ENCODE measurements at places on chromosomes 16 and 17.
A peak's percentile ranks its signal among the peaks of the same experiment; 100 is the strongest.

- peak; percentile 74 for DNase-seq
Observed at GRCh38 chr17:15462976-15463772, 4.2 kb downstream of the CDRT4 start.

- no peak for DNase-seq
Observed at GRCh38 chr17:80381416-80381923, 33.5 kb upstream of the ENDOV start.

- no peak for DNase-seq
Observed at GRCh38 chr16:78461496-78462287, 362.2 kb downstream of the WWOX start.

GRCh38 chr17:77725846-77726245 lies 232.7 kb upstream of the TNRC6C start:
- DNase-seq: no peak

GRCh38 chr17:17683710-17684365 lies 2.6 kb downstream of the RAI1 start:
- DNase-seq: no peak

GRCh38 chr17:51435641-51436091 lies 175.3 kb downstream of the UTP18 start:
- no peak for DNase-seq

DNA sequence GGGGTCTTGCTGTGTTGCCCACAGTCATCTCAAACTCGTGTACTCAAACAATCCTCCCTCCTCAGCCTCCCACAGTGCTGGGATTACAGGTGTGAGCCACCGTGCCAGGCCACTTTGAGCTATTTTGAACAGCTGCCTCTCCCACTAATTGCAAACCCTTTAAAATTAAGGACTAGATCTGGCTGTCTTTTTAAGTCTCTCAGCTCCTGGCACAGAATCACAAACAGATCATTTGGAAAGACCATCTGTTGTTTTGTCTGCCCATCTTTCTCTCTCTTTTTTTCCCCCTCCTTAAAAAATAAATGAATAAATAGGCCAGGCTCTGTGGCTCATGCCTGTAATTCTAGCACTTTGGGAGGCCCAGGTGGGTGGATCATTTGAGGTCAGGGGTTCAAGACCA lies 10.9 kb upstream of the STAT3 start:
- peak; percentile 54 for DNase-seq

GRCh38 chr17:21475571-21475970 lies 99.4 kb downstream of the KCNJ12 start:
- DNase-seq: no peak

- no peak for DNase-seq
Observed at GRCh38 chr17:38877130-38877851, 7.4 kb downstream of the LASP1 start.

- DNase-seq: peak; percentile 72
Observed at GRCh38 chr17:29250666-29251065, 4.0 kb downstream of the CRYBA1 start.

DNA sequence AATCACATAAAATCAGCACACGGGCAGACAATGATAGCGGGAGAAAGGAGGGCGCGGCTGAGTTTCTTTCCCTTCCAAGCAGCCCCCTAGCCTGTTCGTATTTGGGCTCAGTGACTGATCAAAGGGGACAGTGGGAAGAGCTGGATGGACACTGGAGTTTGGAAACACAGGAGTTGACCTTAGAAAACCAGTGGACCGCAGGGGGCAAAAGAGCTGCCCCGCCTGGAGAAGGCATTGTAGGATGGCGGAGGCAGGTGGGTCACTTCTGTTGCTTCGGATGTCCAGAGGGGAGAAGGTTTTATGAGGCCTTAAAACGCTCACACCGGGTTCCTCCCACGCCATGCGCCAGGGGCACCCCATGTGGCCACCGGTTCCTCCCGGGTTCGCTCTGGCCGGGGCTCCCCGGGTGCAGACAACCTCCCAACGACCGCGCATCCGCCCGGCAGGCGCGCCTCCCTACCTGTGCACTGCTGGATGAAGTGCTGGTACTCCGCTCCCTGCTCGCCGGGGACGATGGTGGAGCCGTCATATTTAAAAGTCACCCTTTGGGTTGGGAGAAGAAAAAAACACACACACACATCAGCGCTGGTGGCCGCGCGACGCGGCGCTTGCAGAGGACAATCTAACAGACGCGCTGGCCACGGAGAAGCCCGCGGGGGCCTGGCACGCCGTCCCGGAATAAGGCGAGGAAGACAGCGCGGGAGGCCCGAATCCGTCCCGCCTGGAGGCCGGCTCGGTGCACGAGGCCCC lies 662 bp downstream of the COTL1 start:
- DNase-seq: peak; percentile 41

- no peak for DNase-seq
Observed at GRCh38 chr16:31196324-31197088, 6.1 kb downstream of the PYCARD start.

GRCh38 chr17:9356488-9356911 lies 219.1 kb downstream of the STX8 start:
- DNase-seq: no peak

- no peak for DNase-seq
Observed at GRCh38 chr17:10072556-10073425, 125.6 kb downstream of the GAS7 start.

GRCh38 chr16:30380803-30381208 lies 1.6 kb downstream of the SEPTIN1 start:
- DNase-seq: no peak

DNA sequence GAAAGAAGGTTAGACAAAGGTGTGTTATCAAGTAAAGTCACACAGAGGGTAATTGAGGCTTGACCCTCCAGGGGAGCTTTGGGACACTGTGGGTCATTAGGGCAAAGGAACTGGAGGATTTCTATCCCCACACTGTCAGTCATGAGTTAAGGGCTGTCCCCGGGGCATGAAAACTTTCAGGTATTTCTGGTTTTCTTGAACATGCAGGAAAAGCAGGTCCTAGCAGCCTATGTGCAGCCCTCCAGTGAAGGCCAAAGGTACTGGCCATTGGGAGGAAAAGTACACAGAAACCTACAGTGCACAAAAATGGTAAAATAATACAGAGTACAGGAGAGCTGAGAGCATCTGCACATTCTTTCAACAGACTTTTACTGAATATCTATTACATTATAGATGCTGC lies 44.4 kb upstream of the SCNN1B start:
- no peak for DNase-seq

DNA sequence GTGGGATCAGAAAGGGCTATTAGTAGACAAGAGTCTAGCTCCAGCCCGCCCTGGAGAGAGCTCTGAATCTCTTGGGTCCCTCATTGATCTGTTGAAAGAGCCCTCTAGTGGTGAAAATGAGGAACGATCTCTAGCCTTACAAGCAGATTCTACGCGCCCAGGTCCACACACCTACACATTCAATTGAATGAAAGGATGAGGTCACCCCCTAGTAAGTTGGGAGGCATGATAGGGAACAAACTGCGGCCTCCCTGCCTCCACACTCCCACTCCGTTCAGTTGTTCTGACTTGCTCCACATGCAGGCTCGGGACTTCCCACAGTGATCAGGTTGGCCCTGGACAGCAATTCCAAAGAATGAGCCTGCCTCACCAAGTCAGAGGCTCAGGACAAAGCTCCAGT lies 2.9 kb upstream of the CACNG3 start:
- no peak for DNase-seq

DNA sequence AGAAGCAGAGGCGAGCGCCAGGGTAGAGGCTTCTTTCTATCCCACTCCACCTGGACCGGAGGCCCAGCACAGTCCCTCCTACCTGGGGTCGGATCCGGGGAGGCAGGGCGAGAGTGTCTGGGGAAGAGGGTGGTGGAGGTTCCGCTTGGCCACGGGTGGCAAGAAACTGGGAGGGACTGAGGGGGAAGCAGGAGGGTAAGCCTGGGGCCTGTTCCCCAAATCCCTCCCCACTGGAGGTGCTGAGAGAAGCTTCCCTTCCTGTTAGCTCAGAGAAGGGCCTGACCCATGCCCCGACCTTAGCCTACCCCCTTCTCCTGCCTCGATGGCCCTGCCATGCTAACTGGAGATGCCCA lies 1.8 kb upstream of the TPPP3 start:
- no peak for DNase-seq

GRCh38 chr16:67942510-67943255 lies 1.2 kb downstream of the LCAT start:
- DNase-seq: no peak

- DNase-seq: no peak
Observed at GRCh38 chr16:56038564-56039098, 152.7 kb upstream of the GNAO1 start.

DNA sequence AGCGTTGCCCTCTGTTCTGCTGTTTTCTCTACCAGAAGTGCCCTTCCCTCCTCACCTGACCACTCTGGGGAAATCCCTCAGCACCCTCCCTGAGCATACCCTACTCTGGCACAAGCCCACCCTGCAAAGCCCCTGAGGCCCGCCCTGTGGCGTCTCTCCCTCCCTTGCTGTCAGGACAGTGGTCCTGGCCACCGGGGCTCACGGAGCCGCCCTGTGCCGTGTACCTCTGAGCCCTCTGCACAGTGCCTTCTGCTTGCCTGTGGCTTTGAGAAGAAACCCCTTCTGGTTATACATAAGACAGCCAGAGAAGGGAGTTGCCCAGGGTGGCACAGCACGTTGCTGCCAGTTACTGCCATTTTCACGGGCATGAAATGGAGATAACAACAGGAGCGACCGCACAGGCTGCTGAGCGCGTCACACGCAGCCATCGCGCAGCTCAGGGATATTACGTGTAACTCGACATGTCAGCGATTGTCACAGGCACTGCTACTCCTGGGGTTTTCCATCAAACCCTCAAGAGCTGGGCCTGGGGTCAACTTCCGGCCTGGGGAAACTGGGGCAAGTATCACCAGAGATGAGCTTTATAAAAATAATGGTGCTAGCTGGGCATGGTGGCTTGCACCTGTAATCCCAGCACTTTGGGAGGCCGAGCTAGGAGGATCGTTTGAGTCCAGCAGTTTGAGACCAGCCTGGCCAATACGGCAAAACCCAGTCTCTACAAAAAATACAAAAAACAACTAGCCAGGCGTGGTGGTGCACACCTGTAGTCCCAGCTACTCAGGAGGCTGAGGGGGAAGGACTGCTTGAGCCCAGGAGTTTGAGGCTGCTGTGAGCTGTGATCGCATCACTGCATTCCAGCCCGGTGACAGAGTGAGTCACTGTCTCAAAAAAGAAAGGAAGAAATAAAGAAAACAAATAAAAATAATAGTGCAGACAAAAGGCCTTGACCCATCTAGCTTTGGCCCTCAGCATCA lies 14.8 kb downstream of the SCGB1C2 start:
- DNase-seq: peak; percentile 20

GRCh38 chr17:65293584-65294180 lies 156.5 kb downstream of the RGS9 start:
- no peak for DNase-seq

GRCh38 chr16:55010492-55011160 lies 80.0 kb downstream of the IRX5 start:
- DNase-seq: peak; percentile 5

DNA sequence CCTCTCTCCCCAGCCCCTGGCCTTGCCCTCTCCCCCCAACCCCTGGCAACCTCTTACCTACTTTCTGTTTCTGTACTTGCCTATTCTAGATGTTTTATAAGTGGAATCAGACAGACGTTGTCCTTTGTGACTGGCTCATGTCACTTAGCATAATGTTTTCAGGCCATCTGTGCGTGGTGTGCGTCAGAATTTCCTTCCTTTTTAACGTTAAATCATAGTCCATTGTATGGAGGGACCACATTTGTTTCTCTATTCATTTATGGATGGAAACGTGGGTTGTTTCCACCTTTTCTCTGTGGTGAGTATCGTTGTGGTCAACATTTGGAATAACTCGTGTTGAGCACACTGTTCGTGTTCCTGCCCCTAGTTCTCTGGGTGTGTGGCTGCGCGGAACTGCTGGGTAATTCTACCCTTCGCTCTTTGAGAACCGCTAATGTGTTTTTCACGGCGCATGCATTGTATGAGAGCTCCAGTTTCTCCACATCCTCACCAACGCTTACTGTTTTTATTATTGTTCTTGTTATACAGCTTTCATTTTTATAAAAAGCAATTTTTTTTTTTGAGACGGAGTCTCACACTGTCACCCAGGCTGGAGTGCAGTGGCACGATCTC lies 26.3 kb downstream of the ACTG1 start:
- DNase-seq: no peak

DNA sequence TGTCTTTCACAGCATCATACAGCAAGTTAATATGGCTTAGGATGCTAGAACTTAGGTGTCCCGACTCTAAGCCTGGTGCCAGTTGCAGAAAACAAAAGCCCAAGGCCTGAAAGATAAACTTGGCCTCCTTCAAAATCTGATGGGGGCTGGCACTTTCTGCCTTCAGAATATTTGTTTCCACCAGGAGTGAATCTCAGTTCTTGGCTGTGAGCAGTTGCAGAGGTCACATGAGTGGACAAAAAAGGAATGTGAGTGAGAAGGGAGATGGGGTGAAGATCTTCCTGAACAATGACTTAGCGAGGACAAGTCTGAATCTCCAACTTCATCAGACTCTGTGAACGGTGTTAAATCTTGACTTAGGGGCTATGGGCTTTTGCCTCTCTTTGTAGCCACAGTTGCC lies 46.6 kb downstream of the HOXB1 start:
- DNase-seq: peak; percentile 70

DNA sequence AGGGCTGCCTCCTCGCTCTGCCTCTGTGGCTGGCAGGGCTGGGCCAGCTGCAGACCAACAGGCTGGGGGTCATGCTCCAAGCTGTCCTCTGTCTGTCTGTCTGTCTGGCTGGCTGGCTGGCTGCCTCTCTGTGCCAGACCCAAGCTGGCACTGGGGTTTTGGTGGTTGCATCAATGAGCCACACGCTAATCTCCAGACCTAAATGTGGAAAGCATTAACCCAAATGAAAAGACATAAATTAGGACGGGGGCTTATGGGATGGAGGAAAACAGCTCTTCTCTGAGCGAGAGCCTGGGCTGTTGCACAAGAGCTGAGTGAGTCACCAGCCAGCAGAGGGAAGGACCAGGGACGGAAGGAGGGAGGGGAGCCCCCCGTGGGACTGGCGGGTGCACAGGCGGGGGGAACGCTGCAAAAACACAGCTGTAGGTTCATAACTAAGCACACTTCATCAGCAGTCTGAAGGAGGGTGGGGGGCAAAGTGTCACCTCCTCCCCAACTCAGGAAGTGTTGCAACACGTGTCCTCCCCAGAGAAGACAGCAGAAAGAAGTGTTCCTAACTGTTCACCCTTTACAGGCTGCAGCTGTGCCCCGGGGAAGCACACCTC lies 83.4 kb downstream of the GAS7 start:
- DNase-seq: peak; percentile 96

GRCh38 chr16:58855291-58855863 lies 121.3 kb upstream of the GOT2 start:
- DNase-seq: no peak

GRCh38 chr17:6496116-6496481 lies 51.8 kb downstream of the PIMREG start:
- DNase-seq: no peak

GRCh38 chr17:40909755-40910154 lies 24.7 kb upstream of the KRT20 start:
- peak; percentile 86 for DNase-seq
